ENCODE measurements at places on chromosomes 4 and X.

- DNase-seq = peak; percentile 55
These were observed 33.5 kb upstream of the CYBB start for GRCh38 chrX:37746218-37746941.

DNA sequence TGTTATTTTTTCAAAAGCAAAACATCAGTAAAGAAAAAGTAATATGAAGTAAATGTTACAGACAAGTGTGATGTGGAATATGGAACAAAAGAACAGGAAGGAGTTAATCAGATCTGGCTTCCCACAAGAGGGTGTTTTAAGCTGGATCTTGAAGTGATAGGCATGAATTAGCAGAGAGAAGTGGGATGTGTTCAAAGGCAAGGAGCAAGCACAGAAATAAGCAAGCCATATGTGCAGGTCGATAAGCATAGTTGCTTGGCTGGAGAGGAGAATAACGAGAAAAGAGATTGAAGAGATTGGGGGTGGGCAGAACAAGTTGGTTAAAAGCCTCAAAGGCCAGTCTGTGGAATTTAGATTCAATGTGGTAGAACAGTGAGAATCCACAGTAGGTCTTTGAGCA lies 60.9 kb upstream of the PRPS1 start:
- no peak for DNase-seq

- DNase-seq = no peak
These were observed 90.6 kb upstream of the MAB21L2 start for GRCh38 chr4:150491132-150492049.

- DNase-seq = no peak
These were observed 192.2 kb downstream of the KCTD8 start for GRCh38 chr4:44256414-44256813.

- no peak for DNase-seq
These were observed 88.6 kb downstream of the PLS3 start for GRCh38 chrX:115649461-115650063.

DNA sequence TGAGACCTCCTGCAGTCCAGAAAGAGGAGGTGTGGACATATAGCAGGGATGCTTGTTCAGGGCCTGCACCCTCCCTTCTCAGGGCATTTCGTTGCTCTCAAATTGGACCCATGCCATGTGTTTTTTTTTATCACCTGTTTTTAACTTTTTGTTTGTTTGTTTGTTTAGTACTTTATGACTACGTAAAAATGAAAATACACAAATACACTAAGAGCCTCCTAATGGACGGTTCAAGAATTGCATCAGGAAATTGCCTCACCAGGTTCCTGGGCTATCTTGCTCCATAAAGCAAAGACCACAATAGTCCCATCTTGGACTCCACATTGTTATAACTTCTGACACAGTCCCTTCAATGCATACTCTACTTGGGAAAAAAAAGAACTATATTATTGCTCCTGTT lies 1685.9 kb upstream of the TENM3 start:
- no peak for DNase-seq

DNA sequence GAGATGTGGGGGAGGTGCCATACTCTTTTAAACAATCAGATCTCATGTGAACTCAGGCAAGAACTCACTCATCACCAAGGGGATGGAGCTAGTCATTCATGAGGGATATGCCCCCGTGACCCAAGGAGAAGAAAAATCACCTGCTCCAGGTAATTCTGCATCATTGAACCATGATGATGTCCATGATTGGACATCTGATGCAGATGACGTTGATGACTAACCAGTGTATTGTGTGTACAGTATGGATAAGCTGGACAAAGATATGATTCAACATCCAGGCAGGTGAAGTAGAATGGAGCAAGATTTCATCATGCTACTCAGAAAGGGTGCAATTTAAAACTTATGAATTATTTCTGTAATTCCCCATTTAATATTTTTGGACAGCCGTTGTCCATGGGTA lies 286.4 kb upstream of the SMIM31 start:
- DNase-seq = no peak

All from activated CD4-positive, alpha-beta memory T cell treated with anti-CD3 and anti-CD28 coated beads for 36 hours (primary cell).